ENCODE measurements at places on chromosomes 11 and 22.

GRCh38 chr11:34316347-34317035, 41.3 kb downstream of the ABTB2 start:
- peak; percentile 18 for DNase-seq

DNA sequence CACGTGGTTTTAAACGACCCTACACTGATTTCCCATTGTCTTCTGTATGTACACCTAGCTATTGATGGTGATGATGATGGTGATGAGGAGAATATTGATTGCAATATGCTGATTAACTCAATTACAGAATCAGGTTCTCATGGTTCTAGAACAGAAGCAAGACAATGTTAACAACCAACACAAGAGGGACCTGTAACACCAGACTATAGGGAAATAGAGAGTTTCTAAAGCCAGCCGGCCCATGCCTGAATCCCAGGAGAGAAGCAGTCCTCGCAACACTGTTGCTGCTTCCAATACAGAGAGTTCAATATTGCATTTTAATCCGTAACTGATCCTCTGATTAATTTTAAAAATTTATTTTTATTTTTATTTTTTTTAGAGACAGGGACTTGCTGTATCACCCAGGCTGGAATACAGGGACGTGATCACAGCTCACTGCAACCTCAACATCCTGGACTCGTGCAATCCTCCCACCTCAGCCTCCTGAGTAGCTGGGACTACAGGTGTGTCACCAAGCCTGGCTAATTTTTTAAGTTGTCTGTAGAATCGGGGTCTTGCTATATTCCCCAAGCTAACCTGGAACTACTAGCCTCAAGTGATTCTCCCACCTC, 22.2 kb upstream of the UBASH3B start:
- DNase-seq: peak; percentile 71

- no peak for DNase-seq
Measured at GRCh38 chr11:45458269-45458668, 172.1 kb upstream of the SYT13 start.

- peak; percentile 66 for DNase-seq
Measured at GRCh38 chr22:32020117-32020516, 22.9 kb upstream of the SLC5A1 start.

- peak; percentile 40 for DNase-seq
Measured at GRCh38 chr11:46520971-46521745, 72.7 kb downstream of the AMBRA1 start.

GRCh38 chr11:113805640-113806039, 26.0 kb downstream of the CLDN25 start:
- no peak for DNase-seq

DNA sequence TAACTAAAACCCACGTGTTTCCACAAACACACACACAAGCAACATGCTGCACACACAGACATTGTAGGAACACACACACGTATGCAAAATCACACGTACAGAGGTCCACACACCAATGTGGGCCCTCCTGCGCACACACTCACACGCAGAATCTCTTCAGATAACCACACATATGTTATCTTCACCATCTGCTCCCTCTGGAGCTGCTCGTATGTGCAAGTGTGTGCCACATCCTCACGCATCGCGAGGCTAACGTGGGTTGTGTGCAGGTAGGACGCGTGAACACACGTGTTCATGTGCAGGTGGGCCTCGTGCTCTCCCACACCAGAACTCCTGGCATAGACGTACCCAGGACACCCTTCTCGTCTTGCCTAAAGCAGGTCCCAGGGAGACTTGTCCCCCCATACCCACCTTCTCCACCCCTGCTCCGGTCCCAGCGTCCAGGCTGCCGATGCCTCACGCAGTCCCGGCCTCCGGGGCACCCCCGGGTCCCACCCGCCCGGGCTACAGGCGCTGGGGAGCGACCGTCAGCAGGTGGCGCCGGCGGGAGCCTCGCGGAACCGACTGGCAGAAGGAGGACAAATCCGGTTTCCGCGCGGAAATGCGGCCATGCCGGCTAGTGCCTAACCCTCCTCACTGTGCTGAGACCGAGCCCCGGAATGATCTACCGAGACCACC, 10.3 kb upstream of the IGSF9B start:
- DNase-seq: no peak

DNA sequence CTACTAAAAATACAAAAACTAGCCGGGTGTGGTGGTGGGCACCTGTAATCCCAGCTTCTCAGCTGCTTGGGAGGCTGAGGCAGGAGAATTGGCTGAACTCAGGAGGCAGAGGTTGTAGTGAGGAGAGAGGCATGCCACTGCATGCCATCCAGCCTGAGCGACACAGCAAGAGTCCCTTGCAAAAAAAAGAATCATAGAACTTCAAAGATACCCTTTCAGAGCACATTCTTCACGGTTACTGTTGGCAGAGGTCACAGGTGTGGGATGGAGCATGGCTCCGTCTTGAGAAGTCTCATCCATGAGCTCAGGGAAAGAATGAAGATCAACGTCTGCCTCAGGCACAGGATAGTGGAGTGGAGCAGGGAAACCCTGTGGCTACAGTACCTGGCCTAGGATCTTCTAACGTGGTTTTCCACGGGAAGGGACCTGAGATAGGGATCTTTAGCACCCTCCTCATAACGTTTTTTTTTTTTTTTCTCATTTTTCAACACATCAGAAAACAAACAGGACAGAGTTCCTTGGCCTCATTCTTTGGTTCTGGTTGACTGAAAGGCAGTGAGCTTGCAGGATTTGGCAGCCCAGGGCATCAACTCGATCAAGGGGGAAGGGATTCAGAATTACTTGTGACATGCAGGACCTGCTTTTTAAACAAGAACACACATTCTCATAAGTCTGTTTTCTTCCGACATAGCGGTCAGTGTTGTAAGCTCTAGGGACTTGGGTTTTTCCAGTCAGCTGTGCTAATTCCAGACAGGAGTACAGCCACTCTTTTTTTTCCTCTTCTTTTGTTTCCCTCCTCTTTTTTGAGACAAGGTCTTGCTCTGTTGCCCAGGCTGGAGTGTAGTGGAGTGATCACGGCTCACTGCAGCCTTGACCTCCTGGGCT, 22.8 kb downstream of the F2 start:
- DNase-seq: no peak

GRCh38 chr11:125341676-125342075, 154.4 kb downstream of the FEZ1 start:
- no peak for DNase-seq

DNA sequence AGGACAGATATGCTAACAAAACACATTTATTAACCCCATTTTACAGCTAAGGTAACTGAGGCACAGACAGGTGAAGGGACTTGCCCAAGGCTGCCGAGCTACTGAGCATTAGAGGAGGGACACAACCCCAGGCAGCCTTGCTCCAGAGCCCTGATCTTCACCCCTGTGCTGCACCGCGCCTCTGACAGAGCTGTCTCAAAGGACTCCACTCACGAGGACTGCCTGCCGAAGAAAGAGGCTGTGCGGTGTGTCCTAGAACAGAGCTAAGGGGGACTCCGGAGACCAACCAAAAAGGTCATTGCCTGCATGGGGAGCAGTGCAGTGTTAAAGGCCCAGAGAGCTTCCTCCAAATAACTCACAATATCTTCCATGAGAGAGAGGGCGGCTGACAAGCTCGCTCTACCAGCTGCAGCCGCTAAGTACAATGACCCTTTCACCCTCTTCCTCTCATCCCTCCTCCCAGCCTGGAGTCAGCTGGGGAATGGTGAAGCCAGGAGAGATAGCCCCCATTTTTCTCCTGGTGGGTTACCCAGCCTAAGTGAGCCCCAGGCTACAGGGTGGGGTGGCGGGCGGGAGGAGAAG, 119.2 kb downstream of the DSCAML1 start:
- DNase-seq: no peak

- DNase-seq: no peak
Measured at GRCh38 chr22:40006641-40007040, 11.9 kb downstream of the FAM83F start.

GRCh38 chr11:62205441-62205840, 3.0 kb upstream of the SCGB2A1 start:
- no peak for DNase-seq

DNA sequence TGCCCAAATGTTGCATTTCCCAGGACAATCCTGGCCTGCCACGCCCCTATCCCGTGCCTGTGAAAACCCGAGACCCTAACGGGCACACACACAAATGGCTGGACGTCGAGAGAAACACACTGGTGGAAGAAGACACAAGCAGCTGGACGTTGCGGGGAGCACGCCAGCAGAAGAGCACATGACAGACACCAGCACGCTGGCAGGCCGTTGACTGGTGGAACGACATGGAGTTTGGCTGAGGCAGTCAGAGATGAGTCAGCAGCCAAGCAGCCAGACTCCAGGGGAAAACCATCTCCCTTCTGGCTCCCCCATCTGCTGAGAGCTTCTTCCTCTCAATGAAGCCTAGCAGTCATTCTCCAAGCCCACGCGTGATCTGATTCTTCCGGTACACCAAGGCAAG, 606.7 kb upstream of the LRRC4C start:
- no peak for DNase-seq

GRCh38 chr11:130487924-130488815, 39.7 kb downstream of the ADAMTS15 start:
- no peak for DNase-seq

- no peak for DNase-seq
Measured at GRCh38 chr11:74025467-74026166, 16.7 kb upstream of the UCP3 start.

- DNase-seq: peak; percentile 55
Measured at GRCh38 chr11:67504950-67505581, at the start of gene PITPNM1. Gene PITPNM1 (minus strand): TSS chr11:67505363. CDS start chr11:67504180, 1,183 bp downstream.

GRCh38 chr22:19167106-19167869, 11.2 kb downstream of the SLC25A1 start:
- no peak for DNase-seq

GRCh38 chr22:29570456-29570855, 10.5 kb downstream of the NIPSNAP1 start:
- no peak for DNase-seq
